NCI-H1694 (cell line): ENCODE measurements at places on chromosomes 2 and 18.

DNA sequence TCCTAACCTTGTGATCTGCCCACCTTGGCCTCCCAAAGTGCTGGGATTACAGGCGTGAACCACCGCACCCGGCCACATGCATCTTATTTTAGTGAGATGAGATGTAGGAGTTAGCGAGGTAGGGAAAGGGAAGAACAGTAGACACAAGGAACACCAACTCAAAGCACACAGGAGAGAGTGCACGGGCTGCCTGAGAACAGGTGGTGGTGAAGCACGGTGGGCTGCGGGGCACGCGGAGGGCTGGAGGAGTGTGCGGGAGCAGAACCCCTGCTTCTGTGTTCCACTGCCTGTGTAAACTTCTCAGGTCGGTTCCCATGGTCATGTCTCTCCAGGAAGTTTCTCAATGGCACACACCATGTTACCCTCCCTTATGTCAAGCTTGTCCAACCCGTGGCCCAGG is 38.7 kb downstream of the PROC start:
- no peak for DNase-seq

- DNase-seq, result no peak
Observed at GRCh38 chr2:180359522-180360282, 352.6 kb upstream of the CWC22 start.

GRCh38 chr2:43399098-43399497 is 172.7 kb upstream of the ZFP36L2 start:
- no peak for DNase-seq

- DNase-seq, result no peak
Observed at GRCh38 chr18:13202571-13202970, 16.0 kb upstream of the LDLRAD4 start.

- DNase-seq, result no peak
Observed at GRCh38 chr18:54023471-54023870, 201.0 kb downstream of the MBD2 start.

DNA sequence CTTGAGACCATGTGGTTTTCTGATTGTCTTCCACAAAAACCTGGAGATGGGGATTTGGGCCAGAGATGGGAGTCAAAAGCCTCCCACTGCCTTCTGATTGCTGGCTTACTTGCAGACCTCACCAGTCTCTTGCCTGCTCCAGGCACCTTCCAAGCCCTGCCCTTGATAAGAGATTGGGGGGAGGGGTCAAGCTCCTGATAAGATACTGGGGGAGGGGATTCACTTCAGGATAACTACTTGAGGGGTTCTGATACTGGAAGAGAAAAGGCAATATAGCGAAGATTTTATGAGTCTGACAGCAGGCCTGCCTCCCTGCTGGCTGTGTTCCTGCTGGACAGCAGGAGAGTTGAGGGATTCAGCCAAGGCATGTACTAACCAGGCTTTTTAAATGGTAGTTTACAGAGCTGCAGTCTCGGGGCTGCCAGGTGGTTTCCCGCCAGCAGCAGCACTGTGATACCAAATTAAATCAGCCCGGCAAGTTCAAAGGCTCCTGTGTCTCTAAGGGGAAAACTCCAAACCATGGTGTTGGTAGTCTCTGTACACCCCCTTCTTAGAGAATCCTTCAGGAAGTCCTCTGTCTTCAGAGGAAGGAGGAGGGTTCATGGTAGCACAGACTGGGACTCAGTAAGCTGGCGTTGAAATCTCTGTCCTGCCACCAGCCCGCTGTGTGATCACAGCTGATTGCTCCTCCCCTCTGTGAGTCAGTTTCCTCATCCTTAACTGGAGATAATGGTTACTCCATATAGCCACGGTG is 58.3 kb downstream of the FBXO36 start:
- DNase-seq, result peak; percentile 71
